ENCODE measurements at places on chromosomes 3 and 15. TPM values are rescaled to one million over a fixed set of nuclear protein-coding genes. Genes with fewer than 3 reads are reported as not detected.

The GNB5 gene
- 15.8 TPM for total RNA-seq

The BMF gene
- total RNA-seq = 18.0 TPM

The CLDN16 gene
- not detected for total RNA-seq

The SLCO2A1 gene
- total RNA-seq = 0.33 TPM

DNA sequence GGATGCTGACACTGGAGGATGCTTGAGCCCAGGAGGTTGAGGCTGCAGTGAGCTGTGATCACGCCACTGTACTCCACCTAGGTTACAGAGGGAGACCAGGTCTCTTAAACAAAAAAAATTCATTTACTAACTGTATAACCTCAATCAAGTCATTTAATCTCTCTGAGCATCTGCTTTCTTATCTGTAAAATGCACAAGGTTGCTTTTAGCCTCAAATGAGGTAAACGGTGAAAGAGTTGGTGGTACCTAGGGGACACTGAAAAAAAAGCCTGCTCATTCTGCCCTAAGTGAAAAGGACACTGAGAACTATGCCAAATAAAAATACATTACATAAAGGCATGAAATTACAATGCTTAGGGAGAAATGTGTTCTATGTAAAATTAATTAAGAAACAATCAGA, 3.4 kb downstream of the PP2D1 start:
- no peak for DNase-seq

DNA sequence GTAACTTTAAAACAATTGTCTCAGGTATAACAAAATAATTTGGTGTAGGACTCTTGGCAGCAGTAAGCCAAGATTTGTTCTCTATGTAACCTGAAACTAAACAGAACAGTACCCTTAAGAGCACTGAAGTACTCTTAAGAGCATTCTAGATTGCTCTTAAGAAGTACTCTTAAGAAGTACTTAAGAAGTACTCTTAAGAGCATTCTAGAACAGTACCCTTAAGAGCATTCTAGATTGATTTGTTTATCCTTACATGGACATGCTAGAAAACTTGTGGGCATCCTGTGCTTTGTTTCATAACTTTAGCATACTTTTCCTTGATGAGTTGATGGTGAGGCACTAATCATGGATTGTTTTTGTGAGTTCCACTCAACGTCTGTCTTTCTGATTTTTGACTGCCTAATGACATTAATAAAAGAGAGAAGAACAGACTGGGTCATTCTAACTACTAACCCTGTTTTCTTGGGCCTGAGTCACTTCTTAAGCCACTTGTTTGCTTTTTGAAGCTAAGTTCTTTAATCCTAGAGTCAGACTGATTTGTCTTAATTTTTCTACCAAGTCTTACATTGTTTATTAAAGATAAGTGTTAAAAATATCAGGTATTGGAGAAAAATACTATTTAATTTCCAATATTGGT, 57.2 kb upstream of the UTS2B start:
- no peak for DNase-seq

GRCh38 chr15:55588070-55588814, at the start of gene PYGO1:
Gene PYGO1 (minus strand): TSS chr15:55588345. CDS start chr15:55587883, 462 bp downstream.
- peak; percentile 65 for DNase-seq

DNA sequence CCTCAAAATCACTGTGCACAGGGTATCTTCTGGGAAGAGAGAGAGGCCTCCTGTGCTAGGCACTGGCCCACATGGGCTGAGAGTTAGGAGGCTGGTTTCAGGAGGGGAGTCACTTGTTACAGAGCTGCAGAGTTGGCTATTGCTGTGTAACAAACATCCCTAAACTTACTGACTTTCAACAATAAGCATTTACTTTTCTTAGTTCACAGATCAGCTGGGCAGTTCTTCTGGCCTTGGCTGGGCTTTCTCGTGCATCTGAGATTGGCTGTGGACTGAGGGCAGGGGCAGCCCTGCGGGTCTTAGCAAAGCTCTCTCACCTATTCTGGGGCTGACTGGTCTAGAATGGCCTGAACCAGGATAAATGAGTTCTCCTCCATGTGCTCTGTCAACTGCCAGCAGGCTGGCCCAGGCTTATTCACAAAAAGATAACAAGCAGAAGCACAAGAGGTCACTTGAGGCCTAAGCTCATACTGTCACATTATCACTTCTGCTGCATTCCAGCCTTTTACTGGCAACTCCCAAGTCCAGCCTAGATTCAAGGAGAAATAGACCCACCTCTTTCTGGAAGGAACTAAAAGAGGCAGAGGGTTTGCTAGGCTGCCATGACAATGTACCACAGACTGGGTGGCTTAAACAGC, 17.2 kb upstream of the RBSN start:
- DNase-seq = no peak

- DNase-seq = no peak
Measured at GRCh38 chr3:185986198-185986777, 48.5 kb upstream of the TRA2B start.

DNA sequence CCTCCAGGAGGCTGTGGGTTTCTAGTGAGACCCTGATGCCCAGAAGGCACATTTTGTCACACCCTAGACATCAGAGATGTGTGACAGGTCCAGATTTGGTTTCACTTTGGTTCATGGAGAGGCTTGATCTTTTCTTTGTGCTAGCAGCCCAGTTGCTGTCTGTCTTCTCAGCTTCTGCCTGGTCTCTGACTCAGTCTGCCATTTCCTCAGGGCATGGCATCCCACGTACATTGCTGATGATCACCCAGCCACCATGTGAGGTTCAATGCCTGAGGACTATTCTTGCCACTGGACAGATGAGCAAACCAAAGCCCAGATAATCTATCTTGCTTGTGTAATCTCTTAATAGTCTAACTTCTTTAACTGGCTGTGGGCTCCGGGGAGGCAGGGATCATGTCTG, 144.9 kb upstream of the MRPS22 start:
- DNase-seq = no peak

- DNase-seq = no peak
Measured at GRCh38 chr3:185631108-185631507, 45.0 kb downstream of the SENP2 start.

DNA sequence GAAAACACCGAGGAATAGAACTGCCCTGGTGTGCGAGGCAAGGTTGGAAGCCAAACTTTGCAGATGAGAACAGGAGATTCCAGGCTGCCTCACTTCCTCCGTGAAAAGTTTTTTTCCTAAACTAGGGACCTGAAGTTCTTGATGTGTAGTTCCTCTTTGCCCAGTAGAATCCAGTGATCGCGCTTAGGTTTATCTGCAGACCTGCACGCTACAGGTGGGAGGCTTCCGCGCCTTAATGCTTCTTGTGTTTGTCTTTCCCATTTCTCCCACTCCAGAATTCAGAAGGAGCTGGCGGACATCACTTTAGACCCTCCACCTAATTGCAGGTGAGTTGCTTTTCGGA, 5.4 kb downstream of the UBE2E1 start:
- no peak for DNase-seq

DNA sequence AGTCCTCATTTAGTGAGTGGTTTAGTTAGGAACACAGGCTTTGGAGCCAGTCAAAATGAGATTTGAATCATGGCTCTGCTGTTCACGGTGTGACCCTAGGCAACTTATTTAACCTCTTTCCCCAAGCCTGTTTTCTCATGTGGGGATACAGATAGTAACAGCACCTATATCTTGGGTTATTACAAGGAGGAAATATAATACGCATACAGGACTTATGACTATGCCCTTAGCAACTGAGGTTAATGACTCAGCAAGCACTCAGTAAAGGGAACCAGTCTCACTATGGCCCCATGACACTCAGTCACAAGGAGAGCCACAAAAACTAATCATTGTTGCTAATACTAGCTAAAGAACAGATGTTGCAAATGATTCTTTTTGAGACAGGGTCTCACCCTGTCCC, 45.9 kb downstream of the SUMF1 start:
- DNase-seq = no peak

- no peak for DNase-seq
Measured at GRCh38 chr15:39593071-39593655, 12.3 kb downstream of the THBS1 start.

- no peak for DNase-seq
Measured at GRCh38 chr3:37737134-37737533, 124.5 kb upstream of the CTDSPL start.

DNA sequence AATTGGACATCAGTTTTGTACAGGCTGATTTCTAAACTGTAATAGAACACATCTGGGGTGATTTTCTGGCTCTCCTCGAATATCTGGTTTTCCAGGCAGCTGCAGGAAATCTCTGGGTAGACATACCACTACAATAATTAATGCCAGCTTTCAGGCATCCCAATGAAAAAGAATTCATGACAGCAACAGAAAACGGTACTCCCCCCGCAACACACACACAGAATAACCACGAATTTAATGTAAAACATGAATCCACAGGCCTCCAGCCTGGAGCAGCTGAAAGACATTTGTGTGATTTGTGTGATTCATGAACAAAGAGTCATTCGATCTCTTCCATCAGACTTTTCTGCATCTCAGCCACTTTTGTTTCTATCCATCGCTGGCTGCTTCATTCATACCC, 262.2 kb downstream of the MAGI1 start:
- no peak for DNase-seq

DNA sequence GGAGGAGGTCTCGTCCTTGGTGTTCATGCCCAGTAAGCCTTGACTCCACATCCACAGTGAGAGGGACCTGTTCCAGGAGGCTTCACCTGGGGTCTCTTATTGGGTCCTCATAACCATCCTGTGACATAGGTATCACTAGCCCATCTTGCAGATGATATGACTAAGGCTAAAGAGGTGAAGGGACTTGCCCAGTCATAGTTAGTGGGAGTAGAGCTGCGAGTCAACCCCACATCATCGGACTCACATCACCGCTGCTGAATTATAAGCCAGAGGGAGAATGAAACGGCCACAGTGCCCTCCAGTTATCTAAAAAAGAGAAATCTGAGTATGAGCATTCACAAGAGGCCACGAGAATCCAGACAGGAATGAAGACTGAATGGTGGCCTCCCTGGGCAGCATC, 66.0 kb downstream of the MESD start:
- DNase-seq = no peak
